ENCODE measurements at places on chromosomes 12 and 14.

- DNase-seq, result no peak
These were observed 238.7 kb downstream of the AKAP6 start for GRCh38 chr14:32567543-32568384.

DNA sequence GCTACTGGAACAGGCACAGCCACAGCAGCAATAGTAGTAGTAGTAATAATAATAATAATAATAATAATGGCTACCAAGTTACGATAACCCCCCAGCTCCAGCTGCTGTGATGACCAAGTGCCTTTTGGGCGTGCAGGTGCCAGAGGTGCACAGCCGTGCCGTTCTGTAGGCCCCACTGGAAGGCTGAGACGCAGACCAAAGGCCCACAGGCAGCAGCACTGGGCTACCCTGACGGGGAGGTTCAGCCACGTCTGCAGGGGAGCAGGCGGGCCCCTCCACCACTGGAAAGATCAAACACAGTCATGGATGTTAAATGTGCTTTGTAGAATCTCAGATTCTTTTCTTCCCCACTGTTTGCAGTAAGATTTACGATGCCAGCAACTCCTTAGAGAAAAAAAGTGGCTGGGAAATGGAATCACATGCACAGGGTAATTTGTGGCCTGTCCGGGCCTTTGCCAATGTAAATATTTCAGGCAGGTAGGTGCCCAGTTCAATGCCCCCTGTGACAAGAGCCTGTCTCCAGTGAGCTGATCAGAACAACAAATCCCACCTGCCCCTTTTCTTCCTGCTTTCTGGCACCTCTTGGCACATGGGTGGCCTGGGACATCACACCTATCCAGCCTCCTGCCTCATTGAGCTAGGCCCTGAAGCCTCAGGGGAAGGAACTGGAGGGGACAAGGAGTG lies 32.6 kb downstream of the CCDC85C start:
- DNase-seq, result no peak

- DNase-seq, result no peak
These were observed 320.7 kb downstream of the SOX5 start for GRCh38 chr12:23628806-23629205.

GRCh38 chr12:63996556-63996955 lies 152.1 kb downstream of the SRGAP1 start:
- DNase-seq, result no peak

DNA sequence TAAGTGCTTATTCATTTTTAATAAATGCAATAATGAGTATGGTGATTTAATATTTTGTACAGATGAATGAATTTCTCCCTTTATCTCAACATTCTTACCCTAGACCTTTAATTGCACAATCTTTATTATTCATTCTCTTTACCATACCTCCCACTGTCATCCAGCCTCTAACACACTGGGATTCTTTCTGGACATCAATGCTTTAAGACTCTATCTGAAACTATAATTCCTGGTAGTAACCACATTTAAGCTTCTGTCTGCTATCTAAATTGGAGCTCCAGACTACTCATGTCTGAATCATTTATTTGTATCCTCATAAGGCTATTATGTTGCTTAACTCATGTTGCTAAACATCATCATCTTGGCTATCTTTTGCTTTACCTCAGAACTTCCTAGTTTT lies 270.2 kb downstream of the ALG10B start:
- DNase-seq, result no peak

GRCh38 chr12:32145096-32145495 lies 38.4 kb downstream of the BICD1 start:
- no peak for DNase-seq

GRCh38 chr12:1517734-1518525 lies 76.5 kb downstream of the FBXL14 start:
- no peak for DNase-seq

GRCh38 chr14:103315941-103316340 lies 18.1 kb upstream of the EIF5 start:
- no peak for DNase-seq

GRCh38 chr12:131018808-131019397 lies 65.2 kb downstream of the ADGRD1 start:
- no peak for DNase-seq

- DNase-seq, result no peak
These were observed 190.8 kb upstream of the SRRM4 start for GRCh38 chr12:118790578-118790977.

DNA sequence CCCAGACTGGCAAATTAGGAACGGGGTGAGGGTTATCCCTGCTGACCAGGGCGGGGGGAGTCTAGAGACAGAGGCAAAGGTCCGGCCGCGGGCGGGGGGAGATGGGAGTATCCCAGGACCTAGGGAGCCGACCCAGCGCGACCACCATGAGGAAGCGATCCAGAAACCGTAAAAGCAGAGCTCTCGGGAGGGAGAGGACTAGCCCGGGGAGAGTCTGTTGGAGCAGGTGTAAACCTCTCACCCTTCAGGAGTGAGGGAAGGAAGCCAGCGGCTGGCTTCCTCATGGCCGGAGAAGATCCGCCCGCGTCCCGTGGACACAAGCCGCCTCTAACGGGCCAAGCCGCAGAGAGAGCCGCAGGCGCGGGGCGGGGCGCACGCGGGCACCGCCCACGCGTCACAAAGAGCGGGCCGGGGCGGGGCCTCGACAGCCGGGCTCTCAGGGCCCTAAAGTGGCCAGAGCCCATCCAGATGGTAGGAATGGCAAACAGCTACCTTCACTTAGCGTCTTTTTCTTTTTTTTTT lies at the start of gene ACRBP:
ACRBP (minus strand) TSS at position 350 of the 522 bp plus-strand sequence; CDS start at position 284, 66 bp downstream.
- DNase-seq, result peak; percentile 19

GRCh38 chr12:70812136-70812535 lies 108.4 kb downstream of the PTPRR start:
- no peak for DNase-seq

DNA sequence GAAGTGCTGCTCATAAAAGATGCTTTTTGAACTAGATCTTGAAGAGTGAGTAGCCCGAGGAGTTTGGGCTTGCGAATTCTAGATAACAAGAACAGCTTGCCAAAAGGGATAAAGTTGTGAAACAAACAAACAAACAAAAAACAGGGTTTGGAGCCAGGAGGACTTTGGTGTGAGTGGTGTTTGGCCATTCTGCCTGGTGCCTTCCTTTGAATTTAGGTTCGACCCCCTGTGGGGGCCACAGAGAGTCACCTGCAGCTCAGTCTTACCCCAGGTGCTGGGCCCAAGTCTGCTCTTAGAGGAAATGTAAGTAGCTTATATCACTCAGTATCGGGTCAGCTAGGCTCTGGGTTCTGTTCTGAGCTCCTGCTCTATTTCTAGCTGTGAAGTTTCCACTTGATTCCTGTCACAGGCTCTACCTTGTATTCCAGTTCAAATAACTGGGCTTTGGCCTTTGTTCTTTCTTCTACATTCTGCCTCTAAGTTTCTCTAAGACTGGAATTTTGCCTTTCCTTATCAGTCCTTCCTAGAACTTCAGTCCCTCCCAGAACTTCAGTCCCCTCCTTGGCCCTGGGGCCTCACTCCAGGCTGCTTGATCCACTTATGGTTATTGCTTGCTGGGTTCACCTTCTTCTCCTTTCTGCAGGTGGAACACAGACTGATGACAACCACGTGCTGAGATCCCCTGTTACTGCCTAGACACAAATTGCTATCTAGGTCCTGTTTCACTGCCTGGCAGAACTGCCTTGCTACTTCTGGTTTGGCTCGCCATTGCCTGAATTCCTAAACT lies 20.5 kb upstream of the DUSP6 start:
- DNase-seq, result no peak

- no peak for DNase-seq
These were observed 61.8 kb downstream of the PLBD1 start for GRCh38 chr12:14505626-14506596.

GRCh38 chr14:49893309-49894213 lies 679 bp downstream of the ARF6 start:
- peak; percentile 85 for DNase-seq

GRCh38 chr14:74913986-74914573 lies 9.0 kb downstream of the RPS6KL1 start:
- DNase-seq, result no peak

DNA sequence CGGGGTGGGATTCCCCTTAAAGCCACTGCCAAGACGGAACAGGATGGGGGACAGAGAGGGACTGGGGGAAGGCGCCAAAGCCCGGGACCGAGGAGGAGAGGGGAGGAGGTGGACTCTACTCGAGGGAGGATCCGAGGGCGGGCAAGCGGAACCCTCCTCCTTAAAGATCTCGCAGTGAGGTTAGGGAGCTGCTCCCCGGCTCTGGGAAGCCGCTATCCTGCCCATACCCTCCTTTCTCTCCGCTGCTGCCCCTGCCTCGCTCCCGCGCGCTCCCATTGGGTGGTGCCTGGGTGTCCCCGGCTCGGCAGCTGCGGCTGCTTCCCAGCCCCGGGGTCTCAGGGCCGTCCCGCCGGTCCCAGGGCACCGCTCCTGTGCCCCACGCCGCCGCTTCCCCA lies 16.4 kb downstream of the KRT18 start:
- no peak for DNase-seq

- DNase-seq, result no peak
These were observed 49.0 kb downstream of the HELB start for GRCh38 chr12:66351301-66351700.

DNA sequence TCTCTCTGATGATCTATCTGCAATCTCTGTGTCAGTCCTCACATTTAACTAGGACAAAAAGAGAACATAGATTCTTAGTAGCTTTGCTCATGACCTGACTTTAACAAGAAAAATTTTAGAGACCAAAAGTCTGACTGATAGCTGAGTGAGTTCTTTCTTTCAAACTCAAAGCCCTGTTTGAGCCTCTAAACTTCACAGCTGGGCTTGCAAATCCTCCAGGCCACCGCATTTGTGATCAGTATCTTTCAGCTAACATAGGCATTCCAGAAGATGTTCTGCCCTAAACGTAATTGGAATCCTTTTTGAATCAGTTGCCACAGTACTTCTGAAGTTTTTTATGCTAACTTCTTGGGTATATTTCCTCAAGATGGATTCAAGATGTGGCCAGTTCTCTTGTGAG lies 459.0 kb downstream of the DPF3 start:
- no peak for DNase-seq

- DNase-seq, result no peak
These were observed 155.3 kb upstream of the CCDC196 start for GRCh38 chr14:66330916-66331315.

GRCh38 chr14:91374879-91375702 lies 42.5 kb downstream of the CCDC88C start:
- peak; percentile 24 for DNase-seq

DNA sequence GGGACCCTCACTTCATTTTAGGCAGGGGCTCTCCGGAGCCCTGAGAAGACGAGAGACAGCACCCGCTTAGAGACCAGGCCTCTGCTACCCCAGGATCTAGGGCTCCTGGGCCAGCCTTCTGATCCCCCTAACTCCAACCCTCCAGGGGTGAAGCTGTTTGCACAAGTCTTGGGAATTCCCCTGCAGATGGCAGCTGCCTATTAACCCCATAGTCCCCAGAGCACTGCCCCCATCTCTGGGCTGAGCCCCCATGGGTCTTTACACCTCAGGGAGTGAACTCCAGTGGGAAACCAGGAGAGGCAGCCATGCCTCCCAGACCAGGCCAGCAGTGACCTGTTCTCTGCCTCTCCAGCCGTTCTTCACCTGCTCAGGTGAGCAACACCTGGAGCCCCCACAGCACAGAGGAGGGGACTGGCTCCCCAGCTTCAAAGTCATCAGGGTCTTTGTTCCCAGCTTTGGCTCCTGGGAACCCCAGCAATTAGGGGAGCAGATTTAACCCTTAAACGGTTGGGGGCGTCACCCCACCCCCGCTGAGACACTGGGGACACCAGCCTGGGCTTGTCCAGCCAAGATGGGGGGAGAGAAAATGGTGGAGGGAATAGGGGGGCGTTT lies 2.3 kb downstream of the WNT10B start:
- no peak for DNase-seq

GRCh38 chr12:26119391-26119989 lies 5.3 kb downstream of the BHLHE41 start:
- no peak for DNase-seq

GRCh38 chr14:73842201-73842600 lies 9.4 kb upstream of the PTGR2 start:
- no peak for DNase-seq

GRCh38 chr12:56521209-56521589 lies 421 bp upstream of the RBMS2 start:
- DNase-seq, result no peak

GRCh38 chr14:31864937-31865855 lies 211.9 kb upstream of the ARHGAP5 start:
- DNase-seq, result no peak

DNA sequence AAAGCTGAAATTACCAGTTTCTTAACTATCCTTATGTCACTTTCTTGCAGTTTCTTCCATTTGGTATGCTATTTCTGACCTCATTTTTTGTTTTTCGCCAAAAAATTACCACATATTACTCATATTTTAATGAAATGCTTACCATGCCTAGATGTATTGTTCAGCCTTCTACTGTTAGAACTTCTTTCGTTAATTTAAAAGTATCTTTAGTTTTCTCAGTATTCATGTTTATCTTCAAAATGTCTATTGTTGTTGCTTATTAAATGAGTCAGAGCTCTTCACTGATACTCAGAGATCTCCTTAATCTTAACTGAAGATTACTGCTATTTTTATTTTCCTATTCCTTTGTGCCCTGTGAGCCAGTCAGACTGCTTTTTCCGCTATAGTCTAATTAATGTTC lies 20.5 kb downstream of the RAP1B start:
- DNase-seq, result no peak

GRCh38 chr12:128228581-128228980 lies 38.4 kb upstream of the TMEM132C start:
- DNase-seq, result no peak

DNA sequence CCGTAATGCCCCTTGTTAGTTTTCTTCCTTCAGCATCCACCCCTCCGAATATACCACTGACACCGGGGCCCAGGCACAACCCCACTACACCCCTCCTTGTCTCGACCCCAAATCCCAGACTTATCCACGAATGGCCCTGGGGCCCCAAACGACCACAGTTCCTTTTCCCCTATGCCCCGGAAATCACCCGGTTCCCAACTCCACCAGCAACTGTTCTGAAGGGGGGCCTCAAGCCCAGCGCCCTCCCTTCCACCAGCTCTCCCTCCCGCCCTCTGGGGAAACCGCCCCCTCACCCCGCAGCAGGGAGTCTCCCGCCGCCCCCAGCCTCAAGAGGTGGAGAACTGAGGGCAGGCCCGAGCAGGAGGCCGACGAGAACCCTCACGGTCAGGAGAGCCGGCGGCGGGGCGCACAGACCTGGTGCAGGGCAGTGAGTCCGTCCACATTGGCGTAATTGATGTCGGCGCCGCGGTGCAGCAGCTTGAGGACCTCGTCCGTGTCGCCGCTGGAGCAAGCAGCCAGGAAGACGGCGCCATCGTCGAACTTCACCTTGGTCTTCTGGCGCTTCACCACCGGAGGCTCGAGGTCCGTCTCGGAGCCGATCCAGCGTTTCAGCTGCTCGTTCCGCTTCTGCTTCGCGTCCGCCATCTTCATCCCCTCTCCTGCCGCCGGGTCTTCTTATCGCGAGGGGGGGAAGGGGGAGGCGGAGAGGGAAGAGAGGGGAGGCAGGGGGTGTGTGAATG lies 446 bp downstream of the PPP1R12A start:
- peak; percentile 63 for DNase-seq

- no peak for DNase-seq
These were observed 90.4 kb downstream of the CRACR2A start for GRCh38 chr12:3662521-3662921.

GRCh38 chr12:25710128-25710527 lies 157.0 kb upstream of the LMNTD1 start:
- DNase-seq, result no peak

GRCh38 chr14:25406818-25407217 lies 356.9 kb upstream of the STXBP6 start:
- no peak for DNase-seq

GRCh38 chr12:121861636-121862254 lies 3.1 kb upstream of the HPD start:
- DNase-seq, result no peak
